ENCODE measurements at places on chromosomes 4 and X. TPM values are rescaled to one million over a fixed set of nuclear protein-coding genes. Genes with fewer than 3 reads are reported as not detected.

The TCEAL4 gene
- polyA plus RNA-seq = 177 TPM

The UGT2B7 gene
- 94.6 TPM for polyA plus RNA-seq

The MID1IP1 gene
- 20.8 TPM for polyA plus RNA-seq

The DTHD1 gene
- not detected for polyA plus RNA-seq

The SUPT20HL1 gene
- polyA plus RNA-seq = not detected

The ARMCX2 gene
- 102 TPM for polyA plus RNA-seq

The PPP4R3C gene
- not detected for polyA plus RNA-seq

The GPAT3 gene
- polyA plus RNA-seq = 22.7 TPM
